ENCODE measurements at places on chromosomes 5 and 9. TPM values are rescaled to one million over a fixed set of nuclear protein-coding genes. Genes with fewer than 3 reads are reported as not detected.

- no peaks in the 10 kb centered on the region for H3K36me3 ChIP-seq
- H3K4me3 ChIP-seq: no peak overlapping the region
- H3K4me1 ChIP-seq: peaks cover 15% of the 10 kb centered on the region
Measured at GRCh38 chr5:131825404-131826013, 28.7 kb upstream of the FNIP1 start.

The SLC6A7 gene
- total RNA-seq: not detected

The LCN9 gene
- not detected for total RNA-seq

GRCh38 chr9:33633636-33634035 lies 109.6 kb downstream of the ANKRD18B start:
- no peak overlapping the region for H3K27ac ChIP-seq
- H3K36me3 ChIP-seq: no peaks in the 10 kb centered on the region
- no peaks in the 10 kb centered on the region for H3K4me1 ChIP-seq
- DNase-seq: no peak
- H3K27me3 ChIP-seq: peaks cover 54% of the 10 kb centered on the region

The TAF11L10 gene
- total RNA-seq: not detected

- H3K36me3 ChIP-seq: peaks cover 34% of the 10 kb centered on the region
- H3K27me3 ChIP-seq: no peaks in the 10 kb centered on the region
- no peak overlapping the region for H3K27ac ChIP-seq
- DNase-seq: no peak
- no peak overlapping the region for H3K4me3 ChIP-seq
- peaks cover 30% of the 10 kb centered on the region for H3K4me1 ChIP-seq
Measured at GRCh38 chr5:147398860-147399259, 111.0 kb downstream of the DPYSL3 start.

DNA sequence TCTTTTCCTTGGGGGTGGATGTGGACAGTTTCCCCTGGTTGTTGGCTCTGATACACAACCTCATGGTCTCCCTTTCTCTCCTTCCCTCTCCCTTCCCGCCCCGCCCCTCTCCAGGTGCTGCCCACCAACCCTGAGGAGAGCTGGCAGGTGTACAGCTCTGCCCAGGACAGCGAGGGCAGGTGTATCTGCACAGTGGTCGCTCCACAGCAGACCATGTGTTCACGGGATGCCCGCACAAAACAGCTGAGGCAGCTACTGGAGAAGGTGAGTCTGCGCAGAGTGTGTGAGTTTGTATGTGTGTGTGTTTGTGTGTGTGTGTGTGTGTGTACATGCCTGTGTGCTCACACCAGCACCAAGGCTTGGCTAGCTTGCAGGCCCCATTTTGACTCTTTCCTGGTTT lies 2.6 kb downstream of the OLFM1 start:
- no peaks in the 10 kb centered on the region for H3K36me3 ChIP-seq
- H3K27me3 ChIP-seq: peaks cover 39% of the 10 kb centered on the region
- DNase-seq: no peak
- no peaks in the 10 kb centered on the region for H3K4me1 ChIP-seq

- no peak overlapping the region for H3K27ac ChIP-seq
- H3K36me3 ChIP-seq: no peaks in the 10 kb centered on the region
- DNase-seq: no peak
- H3K4me1 ChIP-seq: peaks cover 16% of the 10 kb centered on the region
- H3K4me3 ChIP-seq: no peak overlapping the region
- H3K27me3 ChIP-seq: no peaks in the 10 kb centered on the region
Measured at GRCh38 chr5:150340614-150341255, 16.8 kb upstream of the TCOF1 start.

The TMEM267 gene
- total RNA-seq: 3.1 TPM

The BDP1 gene
- 14.4 TPM for total RNA-seq

The TEX48 gene
- total RNA-seq: not detected

The EPB41L4B gene
- total RNA-seq: 2.0 TPM

The HIGD2A gene
- total RNA-seq: 313 TPM

The BSPRY gene
- total RNA-seq: 0.32 TPM

DNA sequence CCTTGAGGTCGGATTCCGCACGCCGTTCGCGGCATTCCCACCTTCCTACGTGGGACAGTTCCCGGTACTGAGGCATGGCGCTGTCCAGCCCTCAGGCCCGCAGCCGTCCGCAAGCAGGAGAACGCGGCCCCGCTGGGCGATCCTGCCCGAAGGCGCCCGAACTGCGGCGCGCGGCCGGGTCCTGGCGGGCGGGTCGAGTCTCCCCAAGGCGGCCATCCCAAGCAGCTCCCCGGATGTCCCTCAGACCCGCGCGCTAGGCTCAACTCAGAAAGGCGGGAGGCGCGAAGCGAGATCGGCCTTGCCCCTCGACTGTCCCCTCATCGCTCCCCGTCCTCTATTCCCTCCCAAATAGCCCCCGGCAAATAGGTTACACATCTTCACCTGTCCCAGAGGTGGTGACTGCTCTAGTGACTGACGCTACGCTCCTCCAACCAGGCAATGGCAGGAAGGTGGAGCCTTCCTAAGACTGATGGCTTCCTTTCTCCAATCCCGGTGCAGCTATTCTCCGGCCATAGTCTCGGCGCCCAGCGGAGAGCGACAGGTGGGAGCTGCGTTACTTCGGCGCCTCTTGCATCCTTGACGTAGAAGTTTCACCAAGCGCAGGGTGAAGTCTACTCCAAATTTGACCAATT lies 787 bp upstream of the ANKHD1 start:
- peak overlapping the region; percentile 77 for H3K27ac ChIP-seq
- H3K4me1 ChIP-seq: no peaks in the 10 kb centered on the region
- H3K36me3 ChIP-seq: no peaks in the 10 kb centered on the region
- peak overlapping the region; percentile 59 for H3K4me3 ChIP-seq

GRCh38 chr5:36552651-36553393 lies 53.6 kb upstream of the SLC1A3 start:
- H3K4me1 ChIP-seq: no peaks in the 10 kb centered on the region
- no peaks in the 10 kb centered on the region for H3K27me3 ChIP-seq
- H3K4me3 ChIP-seq: no peak overlapping the region
- no peak for DNase-seq
- H3K27ac ChIP-seq: no peak overlapping the region

DNA sequence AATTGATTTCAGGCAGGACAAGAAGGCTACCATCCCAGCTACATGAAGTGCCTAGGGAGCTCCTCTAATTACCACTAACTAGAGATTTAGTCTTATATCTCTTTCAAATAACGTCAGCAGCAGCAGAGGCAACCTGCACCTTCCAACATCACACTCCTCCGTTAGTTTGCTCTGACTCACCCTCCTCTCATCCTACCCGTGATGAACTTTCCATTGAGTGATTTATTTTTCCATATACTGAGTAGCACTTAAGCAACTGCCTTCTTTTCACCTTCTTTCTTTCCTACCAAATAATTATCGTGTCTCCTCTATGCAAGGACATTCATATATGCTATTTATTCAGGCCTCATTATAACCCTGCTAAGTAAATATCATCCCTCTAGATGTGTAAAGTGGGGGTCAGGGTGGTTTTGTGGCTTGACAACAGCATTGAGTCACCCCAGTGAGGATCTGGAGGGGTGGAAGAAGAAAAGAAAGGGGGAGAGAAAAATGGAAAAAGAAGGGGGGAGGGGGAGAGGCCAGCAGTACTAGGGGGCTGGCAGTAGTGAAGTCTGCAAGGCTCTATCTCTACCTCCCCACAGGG lies 64.6 kb upstream of the CAST start:
- H3K27ac ChIP-seq: no peak overlapping the region
- no peak for DNase-seq
- no peak overlapping the region for H3K4me3 ChIP-seq
- no peaks in the 10 kb centered on the region for H3K4me1 ChIP-seq
- H3K27me3 ChIP-seq: no peaks in the 10 kb centered on the region
- no peaks in the 10 kb centered on the region for H3K36me3 ChIP-seq

- H3K4me1 ChIP-seq: no peaks in the 10 kb centered on the region
- no peaks in the 10 kb centered on the region for H3K36me3 ChIP-seq
- H3K27me3 ChIP-seq: no peaks in the 10 kb centered on the region
- DNase-seq: peak; percentile 95
- no peak within 1 kb of the TSS for H3K27ac ChIP-seq
- H3K4me3 ChIP-seq: peak within 1 kb of the TSS; percentile 61
Measured at GRCh38 chr9:19408693-19409400, at the start of gene ACER2. TSS of gene ACER2 (plus strand) at chr9:19409009. CDS start at chr9:19409085, 76 bp downstream.

- no peaks in the 10 kb centered on the region for H3K36me3 ChIP-seq
- no peaks in the 10 kb centered on the region for H3K4me1 ChIP-seq
- H3K4me3 ChIP-seq: no peak overlapping the region
- no peaks in the 10 kb centered on the region for H3K27me3 ChIP-seq
- no peak for DNase-seq
- no peak overlapping the region for H3K27ac ChIP-seq
Measured at GRCh38 chr5:98497418-98497817, 276.0 kb upstream of the RGMB start.

- no peak overlapping the region for H3K4me3 ChIP-seq
- H3K4me1 ChIP-seq: peaks cover 19% of the 10 kb centered on the region
- H3K27ac ChIP-seq: no peak overlapping the region
- DNase-seq: no peak
- H3K36me3 ChIP-seq: no peaks in the 10 kb centered on the region
Measured at GRCh38 chr9:113570749-113571711, 107.5 kb downstream of the RGS3 start.

DNA sequence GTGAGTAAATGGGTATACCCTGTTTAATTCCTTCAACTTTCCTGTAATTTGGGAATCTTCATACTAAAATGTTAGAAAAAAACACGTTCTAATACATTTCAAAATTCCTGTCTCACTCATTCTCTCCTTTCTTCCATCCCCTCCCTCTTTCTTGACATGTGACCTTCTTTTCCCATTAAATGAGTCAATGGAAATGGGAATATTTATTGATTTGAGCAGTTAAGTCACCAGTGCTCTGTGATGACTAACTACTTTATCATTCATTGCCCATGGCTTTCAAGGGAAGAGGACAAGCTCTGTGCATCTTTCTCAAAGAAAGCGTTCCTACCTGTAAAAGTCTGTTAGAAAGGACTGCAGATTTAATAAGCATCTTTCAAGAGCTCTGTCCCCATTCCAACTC lies 144.4 kb upstream of the MAP3K1 start:
- no peak overlapping the region for H3K4me3 ChIP-seq
- no peak for DNase-seq
- H3K27me3 ChIP-seq: no peaks in the 10 kb centered on the region

GRCh38 chr9:20178197-20178596 lies 389.4 kb upstream of the SLC24A2 start:
- no peak overlapping the region for H3K27ac ChIP-seq
- H3K4me1 ChIP-seq: peaks cover 3% of the 10 kb centered on the region
- no peak overlapping the region for H3K4me3 ChIP-seq
- no peak for DNase-seq
- H3K27me3 ChIP-seq: no peaks in the 10 kb centered on the region

The PLPP7 gene
- 50.3 TPM for total RNA-seq

GRCh38 chr9:115169003-115169402 lies 51.0 kb upstream of the TNC start:
- H3K27me3 ChIP-seq: no peaks in the 10 kb centered on the region
- no peak overlapping the region for H3K4me3 ChIP-seq
- no peak overlapping the region for H3K27ac ChIP-seq

The PTGES gene
- total RNA-seq: 1.4 TPM

GRCh38 chr9:108889649-108890067 lies 27.6 kb downstream of the ACTL7A start:
- DNase-seq: peak; percentile 56
- no peaks in the 10 kb centered on the region for H3K27me3 ChIP-seq
- peak overlapping the region; percentile 90 for H3K27ac ChIP-seq
- peaks cover 27% of the 10 kb centered on the region for H3K4me1 ChIP-seq

The DRD1 gene
- 3.1 TPM for total RNA-seq

DNA sequence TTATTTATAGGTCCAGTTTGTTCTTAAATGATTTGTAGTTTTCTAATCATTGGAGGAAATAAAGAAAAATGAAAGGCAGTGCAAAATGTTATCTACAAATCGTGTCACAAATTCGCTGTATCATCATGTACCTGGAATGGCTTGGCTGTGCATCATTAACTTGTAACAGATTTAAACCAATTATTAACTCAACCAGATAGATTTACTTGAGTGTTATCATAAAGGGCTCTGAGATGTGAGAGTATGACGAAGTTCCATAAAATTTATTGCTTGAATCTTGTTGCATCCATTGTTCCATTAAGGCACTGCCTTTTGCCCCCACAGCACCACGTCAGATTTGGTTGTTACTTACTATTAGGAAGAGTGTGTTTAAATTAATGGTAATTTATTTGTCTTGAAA lies 23.5 kb downstream of the PCSK5 start:
- no peak for DNase-seq
- H3K27ac ChIP-seq: no peak overlapping the region
- no peaks in the 10 kb centered on the region for H3K36me3 ChIP-seq
- no peaks in the 10 kb centered on the region for H3K4me1 ChIP-seq
- no peak overlapping the region for H3K4me3 ChIP-seq
